Urinary bladder (tissue), 4 donors: ENCODE measurements at places on chromosomes 4 and X. TPM values are rescaled to one million over a fixed set of nuclear protein-coding genes. Genes with fewer than 3 reads are reported as not detected.
A peak's percentile ranks its signal among the peaks of the same experiment; 100 is the strongest.

The CYP2U1 gene
- 16.4 TPM for total RNA-seq

DNA sequence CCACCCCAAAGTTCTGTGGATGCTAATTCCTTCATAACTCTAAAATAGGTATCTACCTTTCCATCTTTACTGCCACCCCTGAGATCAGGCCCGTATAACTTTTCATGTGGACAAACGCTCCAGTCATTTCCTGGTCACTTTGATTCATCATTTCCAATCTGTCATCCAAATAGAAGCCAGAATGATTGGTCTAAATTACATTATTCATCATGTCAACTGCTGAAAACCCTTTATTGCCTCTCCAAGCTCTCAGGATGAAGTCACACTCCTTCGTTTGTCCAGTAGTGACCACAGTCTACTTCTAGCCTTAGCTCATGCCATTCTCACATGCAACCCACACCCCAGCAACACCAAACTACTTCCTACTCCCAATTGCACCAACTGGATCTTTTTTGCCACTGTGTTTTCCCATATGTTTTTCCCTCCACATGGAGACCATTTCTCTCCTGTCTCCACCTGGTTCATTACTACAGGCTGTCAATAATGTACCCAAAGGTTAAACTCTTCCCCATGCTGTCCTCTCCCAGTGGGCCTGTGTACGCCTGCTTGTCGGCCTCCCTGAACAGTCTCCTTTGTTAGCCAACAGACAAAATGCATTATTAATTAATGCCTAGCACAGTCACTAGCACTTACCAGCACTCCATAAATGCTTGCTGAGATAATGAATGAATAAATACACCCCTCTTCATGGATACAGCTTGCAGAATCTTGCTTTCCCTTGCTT lies 382.6 kb upstream of the NOCT start:
- no peak for DNase-seq

DNA sequence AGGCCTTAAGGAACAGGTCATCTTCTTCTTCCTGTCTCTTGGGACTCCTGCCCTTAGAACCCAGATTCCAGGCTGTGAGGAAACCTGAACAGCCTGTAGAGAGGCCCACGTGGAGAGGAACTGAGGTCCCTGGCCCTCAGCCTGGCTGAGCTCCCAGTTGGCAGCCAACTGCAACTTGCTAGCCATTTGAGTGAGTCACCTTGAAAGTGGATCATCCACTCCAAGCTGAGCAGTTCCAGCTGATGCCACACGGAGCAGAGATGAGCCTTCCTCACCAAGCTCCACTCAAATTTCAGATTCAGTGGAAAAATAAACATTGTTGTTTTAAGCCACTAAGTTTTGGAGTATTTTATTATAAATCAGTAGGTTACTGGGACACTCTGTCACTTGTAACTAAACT lies 392.5 kb downstream of the BCOR start:
- DNase-seq: no peak

The TLR10 gene
- total RNA-seq: 3.0 TPM

DNA sequence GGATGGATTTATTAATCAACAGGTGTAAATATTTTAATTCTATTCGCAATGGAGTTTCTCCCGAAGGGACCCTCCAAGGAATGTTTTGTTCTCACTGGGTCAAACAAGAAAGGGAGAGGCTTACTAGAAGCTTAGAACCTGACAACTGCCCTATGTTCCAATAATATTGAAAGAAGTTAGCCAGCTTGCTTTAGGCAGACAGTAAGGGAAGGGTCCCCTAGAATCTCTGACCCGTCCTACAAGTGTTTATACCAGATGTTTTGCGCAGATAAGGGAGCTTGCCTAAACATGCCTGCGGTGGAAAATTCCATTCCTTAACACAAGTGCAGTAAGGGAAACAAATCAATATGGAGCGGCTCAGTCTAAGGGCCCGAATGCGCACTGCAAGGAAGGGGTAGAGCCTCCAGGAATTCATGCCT lies 17.7 kb downstream of the IL21 start:
- peak; percentile 13 for DNase-seq

DNA sequence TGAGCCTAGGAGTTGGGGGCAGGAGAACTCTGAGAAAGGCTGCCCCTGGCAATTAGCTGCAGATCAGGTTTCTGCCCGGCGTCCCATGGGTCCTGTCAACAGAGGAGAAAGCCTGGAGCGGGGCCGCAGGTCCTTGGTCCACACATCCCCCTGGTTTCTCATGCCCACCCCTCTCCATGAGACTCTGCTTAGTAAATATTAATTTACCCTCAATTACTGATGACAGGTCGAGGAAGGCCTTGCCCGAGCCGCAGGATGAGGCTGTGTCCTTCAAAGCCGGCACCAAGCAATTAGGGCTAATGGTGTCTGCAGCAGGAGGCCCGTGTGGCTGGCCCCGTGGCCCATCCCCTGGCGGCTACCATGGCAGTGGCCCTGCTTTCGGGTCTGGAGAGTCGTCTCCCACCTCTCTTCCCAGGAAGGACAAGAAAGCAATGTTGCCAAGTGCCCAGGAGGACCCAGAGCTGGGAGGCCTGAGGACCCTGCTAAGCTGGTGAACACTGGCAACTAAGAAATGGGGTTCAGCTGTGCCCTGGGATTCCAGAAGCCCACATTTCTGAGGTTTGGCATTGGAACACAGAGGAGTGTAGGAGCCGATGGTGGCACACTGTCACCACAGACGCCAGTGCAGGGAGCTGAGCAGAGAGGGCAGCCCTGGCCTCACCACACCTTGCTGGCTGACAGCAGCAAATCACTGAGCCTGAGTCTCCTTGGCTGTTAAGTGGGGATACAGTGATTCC lies 114.6 kb downstream of the CPZ start:
- no peak for DNase-seq
